Activated CD8-positive, alpha-beta memory T cell treated with anti-CD3 and anti-CD28 coated beads for 1 hour (primary cell): ENCODE measurements at places on chromosomes 13 and 19.

- DNase-seq = no peak
Measured at GRCh38 chr19:2750808-2751437, 11.1 kb upstream of the SLC39A3 start.

DNA sequence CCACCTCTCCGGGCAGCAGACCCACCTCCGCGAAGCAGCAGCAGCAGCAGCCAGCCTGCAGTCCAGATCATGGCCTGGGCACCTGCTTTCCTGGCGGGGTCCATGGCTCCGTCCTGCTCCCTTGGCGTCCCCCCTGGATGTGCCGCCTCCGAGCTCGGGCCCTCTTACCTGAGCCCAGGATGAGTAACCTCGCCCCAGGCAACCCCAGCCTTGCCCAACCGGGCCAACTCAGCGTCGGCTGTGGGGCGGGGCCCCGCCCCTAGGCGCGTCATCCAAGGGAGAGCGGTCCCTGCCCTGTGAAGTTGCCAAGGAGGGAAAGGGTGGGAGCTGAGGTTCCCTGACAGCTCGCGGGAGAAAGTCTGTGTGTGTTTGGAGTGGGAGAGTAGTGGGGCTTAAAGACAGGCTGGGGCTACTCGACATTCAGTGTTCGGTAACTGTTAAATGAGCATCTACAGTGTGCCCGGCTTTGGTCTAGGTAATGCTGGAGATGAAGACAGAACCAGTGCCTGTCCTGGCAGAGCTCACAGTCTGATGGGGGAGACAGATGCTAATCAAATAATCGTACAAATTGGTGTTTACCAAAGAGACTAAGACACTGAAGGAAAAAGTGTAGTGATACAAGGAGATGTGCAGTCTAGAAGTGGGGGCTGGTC lies at the start of gene LYPD3:
Gene LYPD3 (minus strand): TSS at position 141 of the 653 bp plus-strand sequence. CDS start 37 bp downstream, at position 104.
- no peak for DNase-seq

- DNase-seq = no peak
Measured at GRCh38 chr19:55486971-55487923, 989 bp upstream of the SSC5D start.

DNA sequence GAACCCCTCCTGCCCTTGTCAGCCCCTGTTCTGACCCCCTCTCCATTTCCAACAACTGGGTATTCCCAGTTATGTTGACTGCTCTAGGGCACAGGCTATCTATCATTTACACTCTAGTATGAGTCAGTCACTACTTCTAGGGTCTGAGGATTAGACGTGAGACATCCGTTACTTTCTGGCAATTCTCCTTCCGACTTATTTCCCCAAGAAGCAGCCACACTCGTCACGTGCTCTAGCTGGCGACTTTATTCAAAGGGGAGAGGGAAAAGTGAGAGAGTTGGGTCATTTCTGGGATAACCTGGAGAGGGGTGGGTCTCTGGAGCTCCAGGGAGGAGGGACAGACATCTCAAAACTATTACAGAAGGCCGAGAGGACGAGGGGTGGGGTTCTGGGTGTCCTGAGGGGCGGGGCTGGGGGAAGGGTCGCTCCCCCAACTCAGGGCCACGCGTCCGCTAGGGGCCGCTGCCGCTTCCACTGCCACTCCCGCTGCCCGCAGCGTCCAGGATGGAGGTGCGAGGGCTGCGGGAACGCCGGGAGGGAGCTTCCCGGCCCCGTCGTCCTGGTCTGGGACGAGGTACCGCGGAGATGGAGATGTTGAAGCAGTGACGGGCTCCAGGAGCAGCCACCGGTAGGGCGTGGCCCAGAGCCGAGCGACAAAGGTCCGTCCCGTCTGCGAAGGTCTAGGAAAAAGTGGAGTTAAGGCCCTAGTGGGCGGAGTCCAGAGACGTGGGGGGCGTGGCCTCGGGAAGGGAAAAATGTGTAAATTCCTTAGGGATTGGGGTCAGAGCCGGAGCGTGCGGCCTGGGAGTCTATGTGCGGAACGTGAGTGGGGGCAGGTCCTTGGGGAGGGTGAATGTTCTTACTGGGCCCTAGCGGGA lies 8.9 kb downstream of the RTBDN start:
- no peak for DNase-seq

GRCh38 chr13:44465318-44465717 lies 91.7 kb downstream of the SERP2 start:
- no peak for DNase-seq

GRCh38 chr13:113860051-113860664 lies 3.7 kb downstream of the GAS6 start:
- no peak for DNase-seq

DNA sequence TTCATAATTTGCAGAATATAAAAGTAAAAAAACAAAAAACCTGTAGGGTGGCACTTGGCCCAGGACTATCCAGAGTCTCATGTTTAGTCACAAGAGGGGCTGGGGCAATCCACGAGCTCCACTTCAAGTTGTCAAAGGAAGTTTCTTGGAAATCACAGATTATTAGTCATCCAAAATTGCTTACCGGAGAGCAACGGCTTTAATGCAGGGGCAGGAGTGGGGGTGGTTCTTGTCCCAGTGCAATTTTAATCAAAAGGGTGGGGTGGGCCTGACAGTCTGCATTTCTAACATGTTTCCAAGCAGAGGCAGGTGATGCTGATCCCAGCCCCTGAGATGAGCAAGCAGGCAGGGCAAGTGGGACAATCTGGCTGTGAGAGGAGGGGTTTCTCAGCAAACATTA lies 233.9 kb downstream of the ABCC4 start:
- DNase-seq = no peak

DNA sequence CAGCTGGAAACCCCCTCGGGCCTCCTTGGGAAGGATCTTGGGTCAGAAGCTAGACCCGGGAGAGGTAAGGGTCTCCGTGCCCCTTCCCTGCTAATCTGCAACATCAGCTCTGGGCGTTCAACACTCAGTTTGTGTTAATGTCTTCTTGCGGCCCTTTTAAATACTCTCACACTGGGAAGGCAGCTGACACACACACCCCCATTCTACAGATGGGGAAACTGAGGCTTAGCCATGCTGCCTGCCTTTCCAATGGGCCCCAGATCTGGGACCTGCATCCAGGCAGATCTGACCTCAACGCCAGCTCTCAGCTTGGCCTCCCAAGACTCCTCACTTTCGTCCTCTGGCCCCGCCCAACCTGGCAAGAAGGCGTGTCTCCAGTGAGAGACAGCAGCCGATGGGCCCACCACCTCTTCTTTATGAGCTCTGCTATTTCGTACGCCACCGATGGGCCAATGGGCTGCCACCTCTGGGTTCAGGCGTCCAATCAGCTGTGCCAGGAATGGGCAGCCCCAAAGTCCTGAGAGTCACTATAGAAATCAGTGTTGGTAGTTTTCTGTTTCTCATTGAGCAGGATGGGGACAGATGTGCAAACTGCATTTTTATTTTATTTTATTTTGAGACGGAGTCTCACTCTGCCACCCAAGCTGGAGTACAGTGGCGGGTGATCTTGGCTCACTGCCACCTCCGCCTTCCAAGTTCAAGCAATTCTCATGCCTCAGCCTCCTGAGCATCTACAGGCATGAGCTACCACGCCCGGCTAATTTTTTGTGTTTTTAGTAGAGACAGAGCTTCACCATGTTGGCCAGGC lies 43.8 kb downstream of the DNM2 start:
- DNase-seq = no peak

DNA sequence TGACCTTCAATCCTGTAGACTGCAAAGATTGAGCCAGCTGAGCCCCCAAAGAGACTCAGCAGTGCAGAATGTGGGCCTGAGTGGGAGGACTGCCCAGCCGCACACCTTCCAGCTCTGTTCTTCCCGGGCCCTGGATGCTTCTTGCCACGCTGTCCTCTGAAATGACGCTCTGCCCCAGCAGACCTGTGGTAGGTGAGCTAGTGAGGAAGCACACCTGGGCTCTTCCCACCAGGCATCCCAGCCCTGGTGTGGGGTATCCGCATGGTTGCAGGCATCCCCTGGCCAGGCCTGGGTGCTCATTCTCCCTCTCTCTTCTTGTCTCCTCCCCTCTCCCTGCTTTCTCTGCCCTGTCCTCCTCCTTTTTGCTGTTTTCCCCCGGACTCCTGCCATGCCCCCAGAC lies 9.8 kb upstream of the MZF1 start:
- DNase-seq = no peak

DNA sequence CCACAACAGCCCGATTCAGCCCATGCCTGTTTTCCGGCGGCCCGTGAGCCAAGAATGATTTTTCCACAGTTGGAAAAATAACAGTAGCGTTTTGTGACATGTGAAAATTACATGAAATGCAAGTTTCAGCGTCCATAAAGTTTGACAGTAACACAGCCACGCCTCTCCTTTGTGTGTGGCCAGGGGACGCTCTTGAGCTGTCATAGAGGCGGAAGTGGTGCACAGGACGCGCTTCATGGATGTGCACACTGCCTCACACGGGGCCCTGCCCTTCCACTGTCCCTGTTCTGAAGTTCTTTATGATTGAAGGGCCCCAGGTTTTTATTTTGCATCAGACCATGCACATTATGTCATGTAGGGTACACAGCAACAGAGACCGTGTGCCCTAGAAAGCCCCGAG lies 12.4 kb upstream of the ELAVL1 start:
- no peak for DNase-seq

- peak; percentile 95 for DNase-seq
Measured at GRCh38 chr19:54102421-54103169, at the start of gene NDUFA3. NDUFA3 (plus strand) TSS chr19:54102855; CDS start chr19:54102879, 24 bp downstream.

DNA sequence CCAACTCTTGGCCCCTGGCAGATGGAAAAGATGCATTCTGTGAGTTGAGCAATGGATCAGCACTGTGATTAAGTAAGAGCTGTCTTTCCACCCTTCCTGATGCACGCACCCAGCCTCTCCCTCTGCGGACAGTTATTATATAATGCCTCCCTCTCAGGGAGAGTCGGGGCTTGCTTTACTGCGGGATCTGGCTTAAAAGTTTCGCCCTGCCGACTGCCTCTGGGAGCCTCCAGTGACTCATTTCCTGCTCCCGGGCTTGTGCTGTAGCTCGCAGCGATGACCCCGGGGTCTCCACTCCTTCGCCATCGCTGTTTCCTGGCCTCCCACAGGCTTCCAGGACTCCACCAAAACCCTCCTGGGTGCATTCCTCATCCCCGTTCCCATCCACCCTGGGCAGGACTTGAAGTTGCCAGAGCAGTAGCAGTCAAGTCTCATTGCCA lies 107.4 kb upstream of the SLC7A1 start:
- no peak for DNase-seq

DNA sequence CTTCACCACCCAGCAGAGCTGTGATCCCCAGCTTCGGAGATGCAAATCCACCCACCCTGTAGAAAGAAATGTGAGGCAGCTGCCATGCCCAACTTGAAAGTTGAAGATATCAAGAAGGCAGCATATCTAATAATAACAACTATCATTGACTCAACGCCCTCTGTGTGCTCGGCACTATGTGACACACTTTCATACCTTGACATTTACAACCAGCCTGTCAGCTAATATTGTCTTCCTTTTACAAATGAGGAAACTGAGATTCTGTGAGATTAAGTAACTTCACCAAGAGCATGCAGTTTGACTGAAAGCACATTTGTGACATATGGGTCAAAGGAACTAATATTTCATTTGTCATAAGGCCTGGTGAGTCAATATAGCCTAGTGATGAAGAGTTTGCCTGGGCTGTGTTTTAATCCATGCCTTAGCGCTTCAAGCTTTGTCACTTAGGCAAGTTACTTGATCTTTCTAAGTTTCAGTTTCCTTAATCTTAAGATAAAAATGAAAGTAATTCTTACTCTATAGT lies 137.0 kb downstream of the FLT1 start:
- DNase-seq = no peak

GRCh38 chr13:48973845-48974431 lies 1.8 kb upstream of the FNDC3A start:
- no peak for DNase-seq

GRCh38 chr19:4019578-4019977 lies 12.0 kb downstream of the PIAS4 start:
- DNase-seq = no peak

DNA sequence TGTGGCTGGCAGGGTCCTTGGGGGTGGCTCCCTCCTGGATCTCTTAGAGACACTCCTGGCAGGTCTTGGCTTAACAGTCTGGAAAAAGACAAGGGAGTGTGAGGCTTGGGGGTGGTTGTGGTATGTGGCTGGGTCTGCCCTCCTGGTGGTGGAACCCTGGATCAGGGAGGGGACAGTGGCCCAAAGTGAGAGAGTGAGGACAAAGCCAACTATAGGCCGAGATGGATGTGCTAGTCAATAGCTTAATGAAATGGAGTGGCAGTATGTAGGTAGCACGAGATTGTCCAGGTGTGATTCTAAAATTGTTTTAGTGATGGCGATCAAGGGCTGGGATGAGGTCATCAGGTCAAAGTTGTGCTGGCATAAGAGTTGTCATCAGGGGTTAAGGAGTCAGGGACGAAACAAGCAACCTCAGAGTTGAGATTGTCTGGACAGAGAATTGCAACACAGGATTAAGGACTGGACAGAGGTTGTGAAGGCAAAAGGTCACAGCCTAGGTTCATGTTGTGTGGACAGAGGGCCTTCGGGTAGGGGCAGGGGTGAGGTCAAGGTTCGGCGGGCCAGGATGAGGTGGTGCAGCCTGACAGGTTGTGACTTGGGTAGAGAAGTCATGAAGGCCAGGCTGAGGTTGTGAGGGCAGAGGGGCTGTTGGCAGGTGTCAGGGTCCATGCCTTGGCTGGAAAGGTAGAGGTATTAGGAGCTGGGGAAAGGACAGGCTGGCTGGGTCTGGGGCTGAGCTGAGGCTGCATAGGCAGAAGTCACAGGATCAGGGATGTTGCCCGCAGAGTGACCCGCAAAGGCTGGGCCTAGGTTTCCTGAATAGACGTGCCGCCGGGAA lies 4.5 kb upstream of the RASAL3 start:
- DNase-seq = no peak

DNA sequence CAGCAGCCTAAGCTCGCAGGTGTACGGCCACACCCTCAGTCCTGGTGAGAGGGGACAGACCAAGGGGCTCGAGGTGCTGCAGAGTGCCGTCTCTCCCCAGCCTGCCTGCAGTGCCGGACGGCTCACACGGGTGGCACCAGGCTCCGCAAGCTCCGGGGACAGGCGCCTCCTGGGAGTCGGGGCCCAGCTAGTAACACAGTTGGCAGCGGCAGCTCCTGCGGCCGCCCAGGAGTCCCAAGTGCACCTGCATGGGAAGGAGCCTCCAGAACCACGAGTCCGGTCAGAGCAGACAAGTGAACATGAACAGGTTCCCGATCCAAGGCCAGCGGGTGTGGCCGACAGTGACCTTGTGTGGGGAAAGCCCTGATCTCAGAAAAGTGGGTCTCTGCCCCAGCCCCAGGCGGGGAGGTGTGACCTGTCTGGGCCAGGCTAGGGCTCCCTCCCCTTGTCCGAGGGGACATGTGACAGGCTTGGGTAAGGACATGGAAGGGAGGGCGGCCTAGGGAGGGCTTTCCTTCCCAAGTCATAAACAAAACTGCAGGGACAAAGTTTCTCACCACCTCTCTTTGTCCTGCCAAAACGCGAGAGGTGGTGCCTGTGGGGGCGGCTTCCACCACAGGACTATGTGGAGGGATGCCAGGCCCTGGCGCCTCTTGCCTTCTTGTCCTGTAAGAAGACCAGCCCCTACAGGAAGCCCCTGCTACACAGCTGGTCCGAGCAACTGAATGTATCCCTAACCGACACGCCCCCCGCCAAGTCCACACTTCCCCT lies 46.5 kb downstream of the MLLT1 start:
- no peak for DNase-seq

- DNase-seq = no peak
Measured at GRCh38 chr19:29771708-29772414, 39.9 kb upstream of the CCNE1 start.

GRCh38 chr19:4375164-4376027 lies 25.0 kb downstream of the SH3GL1 start:
- no peak for DNase-seq
